ENCODE measurements at places on chromosomes 6 and 20.

GRCh38 chr20:24736131-24736843 is 212.8 kb upstream of the CST7 start:
- DNase-seq: no peak

GRCh38 chr6:149859368-149859767 is 4.8 kb downstream of the LRP11 start:
- DNase-seq: no peak

GRCh38 chr6:144148886-144149285 is 1.4 kb upstream of the STX11 start:
- DNase-seq: no peak

DNA sequence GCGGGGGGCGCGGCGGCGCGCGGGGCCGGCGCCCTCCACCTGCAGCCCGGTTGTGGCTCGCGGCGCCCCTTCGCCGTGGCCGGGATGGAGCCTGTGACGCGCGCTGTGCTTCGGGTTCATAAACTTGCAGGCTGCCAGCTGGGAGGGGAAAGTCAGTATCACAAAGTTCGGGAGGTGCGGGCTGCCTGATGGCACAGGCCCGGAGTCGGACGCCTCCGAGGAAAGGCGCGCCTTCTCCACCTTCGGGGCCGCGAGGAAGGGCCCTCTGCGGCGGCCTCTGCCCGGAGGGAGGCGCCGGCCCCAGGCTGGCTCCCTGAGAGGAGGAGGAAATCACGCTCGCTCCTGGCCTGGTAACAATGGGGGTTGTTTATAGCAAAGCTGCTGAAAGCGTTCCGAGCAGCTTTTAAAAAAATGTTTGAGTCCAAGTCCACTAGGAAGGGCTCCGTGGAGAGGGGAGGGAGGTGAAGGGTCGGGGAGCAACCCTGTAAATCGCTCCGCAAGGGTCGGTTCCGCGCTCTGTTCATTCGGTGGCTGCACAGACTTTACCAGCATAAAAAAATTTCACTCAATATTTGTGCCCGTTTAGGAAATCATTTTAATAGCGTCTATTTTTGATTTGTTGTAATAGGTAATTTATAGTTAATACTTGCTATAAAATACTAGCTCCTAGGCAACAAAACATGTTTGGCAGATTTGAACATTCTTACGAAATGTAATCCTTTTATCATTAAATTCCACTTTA is 1.0 kb downstream of the AFDN start:
- peak; percentile 45 for DNase-seq

GRCh38 chr6:161188547-161189465 is 85.1 kb downstream of the AGPAT4 start:
- no peak for DNase-seq

GRCh38 chr20:2909953-2910352 is 36.7 kb downstream of the PTPRA start:
- DNase-seq: no peak

DNA sequence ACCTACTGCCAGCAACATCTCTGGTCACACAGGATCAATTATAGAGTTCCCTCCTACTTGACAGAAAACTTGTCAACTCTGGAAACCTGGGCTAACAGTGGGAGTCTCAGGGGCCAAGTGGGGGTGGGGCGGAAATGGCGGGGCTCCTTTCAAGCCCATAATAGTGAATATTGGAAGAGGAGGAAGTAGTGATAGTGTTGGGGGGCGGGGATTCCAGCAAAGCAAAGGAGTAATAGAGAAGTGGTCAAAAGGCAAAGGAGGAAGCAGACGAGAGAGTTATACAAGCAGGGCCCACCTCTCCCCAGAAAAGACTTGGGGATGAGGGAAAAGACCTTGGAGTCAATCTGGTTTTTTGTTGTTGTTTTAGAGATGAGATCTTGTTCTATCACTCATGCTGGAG is 2.1 kb downstream of the DEF6 start:
- no peak for DNase-seq

GRCh38 chr6:62652692-62653328 is 366.8 kb upstream of the KHDRBS2 start:
- DNase-seq: no peak

- no peak for DNase-seq
Observed at GRCh38 chr6:152364866-152365265, 272.3 kb downstream of the SYNE1 start.

GRCh38 chr6:87540539-87540938 is 49.2 kb downstream of the RARS2 start:
- no peak for DNase-seq

GRCh38 chr6:14326774-14327173 is 209.2 kb downstream of the CD83 start:
- no peak for DNase-seq

DNA sequence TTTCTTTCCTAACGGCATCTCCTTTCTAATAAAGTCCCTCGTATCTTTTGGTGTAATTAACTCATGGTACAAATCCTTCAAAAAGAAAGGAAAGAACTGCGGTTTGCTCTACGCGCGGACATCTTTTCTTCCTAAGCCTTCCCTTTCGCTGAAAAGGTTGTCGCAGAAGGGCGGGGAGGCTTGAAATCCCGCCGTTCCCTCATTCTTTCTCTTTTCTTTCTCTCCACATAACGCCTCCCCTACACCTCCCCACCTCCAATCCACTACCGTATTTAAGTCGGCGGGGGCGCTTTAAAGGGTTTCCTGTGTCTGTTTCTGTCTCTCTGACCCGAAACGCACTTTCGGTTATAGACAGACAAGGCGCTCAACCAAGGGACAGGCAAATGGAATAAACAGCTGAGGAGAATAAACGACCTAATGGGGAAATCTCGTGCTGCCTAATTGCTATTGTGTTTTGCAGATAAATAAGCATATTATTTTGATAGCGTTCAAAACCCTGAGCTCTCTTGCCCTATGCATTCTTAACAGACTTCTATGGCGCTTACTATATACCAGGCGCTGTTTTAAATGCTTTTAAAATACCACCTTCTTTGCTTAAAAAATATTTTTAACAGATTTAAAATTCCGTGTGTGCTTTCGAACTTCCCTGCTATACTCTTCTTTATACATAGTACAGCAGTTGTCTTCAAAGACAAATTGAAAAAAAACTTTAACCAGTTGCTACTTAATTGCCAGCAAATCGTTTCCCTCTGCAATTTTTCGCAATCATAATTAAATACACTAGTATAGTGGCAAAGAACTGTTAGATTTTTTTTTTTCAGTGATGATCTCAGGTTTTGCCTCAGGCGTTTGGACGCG is 2.5 kb upstream of the HEY2 start:
- no peak for DNase-seq

DNA sequence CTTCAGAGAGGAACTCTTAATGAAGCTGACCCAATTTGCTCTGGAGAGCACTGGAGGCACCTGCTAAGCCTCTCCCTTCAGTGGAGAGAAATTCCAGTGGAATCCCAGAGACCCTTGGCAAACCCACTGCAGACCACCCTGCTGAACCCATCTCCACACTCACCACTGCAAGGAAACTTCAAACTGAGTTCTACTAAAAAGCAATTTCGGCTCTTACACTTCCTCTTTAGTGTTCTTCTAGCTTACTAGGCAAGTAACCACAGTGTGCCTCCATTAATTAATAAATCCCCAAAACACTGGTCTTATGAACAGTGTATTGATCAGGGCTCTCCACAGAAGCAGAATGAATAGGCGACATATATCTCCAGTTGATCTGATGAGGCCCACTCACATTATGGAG is 43.0 kb upstream of the HLA-E start:
- no peak for DNase-seq

GRCh38 chr20:50340541-50340940 is 149.9 kb downstream of the CEBPB start:
- no peak for DNase-seq

DNA sequence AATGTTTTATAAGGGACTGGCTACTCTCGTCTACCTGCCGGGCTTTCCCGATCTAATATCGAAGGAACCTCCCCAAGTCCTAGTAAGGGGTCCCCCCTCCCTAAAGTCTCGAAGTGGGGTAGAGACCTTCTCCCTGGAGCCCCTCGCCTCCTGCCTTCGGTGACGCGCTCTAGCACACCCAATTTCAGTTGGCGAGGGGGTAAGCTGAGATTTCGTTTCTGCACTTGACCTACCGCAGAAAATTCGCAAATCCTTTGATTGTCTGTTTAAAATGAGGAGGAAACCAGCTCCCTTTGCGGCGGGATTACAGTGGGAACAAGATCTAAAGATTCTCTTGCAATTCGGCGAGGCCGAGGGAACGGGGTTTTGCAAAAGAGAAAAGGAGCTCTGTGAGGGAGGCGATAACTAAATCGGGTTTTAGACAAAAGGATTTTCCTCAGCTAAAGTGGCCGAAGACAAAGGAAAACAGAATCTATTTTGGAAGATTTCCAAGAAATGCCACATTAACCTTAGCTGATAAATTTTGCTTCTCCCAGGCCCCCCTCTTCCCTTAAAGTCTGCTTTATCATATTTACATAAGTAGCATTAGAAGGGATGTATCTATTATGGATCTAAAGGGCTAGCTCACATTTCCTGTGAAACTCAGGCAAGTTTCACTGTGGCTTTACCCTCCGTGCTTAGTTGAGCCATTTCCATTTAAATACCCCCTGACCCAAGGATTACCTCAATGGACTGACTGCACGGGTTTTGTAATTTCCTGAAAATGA is 8.4 kb downstream of the SIM1 start:
- DNase-seq: no peak

GRCh38 chr6:45327956-45328522 is at the start of gene RUNX2:
RUNX2 (plus strand) TSS chr6:45328330; CDS start chr6:45328727, 397 bp downstream.
- no peak for DNase-seq

DNA sequence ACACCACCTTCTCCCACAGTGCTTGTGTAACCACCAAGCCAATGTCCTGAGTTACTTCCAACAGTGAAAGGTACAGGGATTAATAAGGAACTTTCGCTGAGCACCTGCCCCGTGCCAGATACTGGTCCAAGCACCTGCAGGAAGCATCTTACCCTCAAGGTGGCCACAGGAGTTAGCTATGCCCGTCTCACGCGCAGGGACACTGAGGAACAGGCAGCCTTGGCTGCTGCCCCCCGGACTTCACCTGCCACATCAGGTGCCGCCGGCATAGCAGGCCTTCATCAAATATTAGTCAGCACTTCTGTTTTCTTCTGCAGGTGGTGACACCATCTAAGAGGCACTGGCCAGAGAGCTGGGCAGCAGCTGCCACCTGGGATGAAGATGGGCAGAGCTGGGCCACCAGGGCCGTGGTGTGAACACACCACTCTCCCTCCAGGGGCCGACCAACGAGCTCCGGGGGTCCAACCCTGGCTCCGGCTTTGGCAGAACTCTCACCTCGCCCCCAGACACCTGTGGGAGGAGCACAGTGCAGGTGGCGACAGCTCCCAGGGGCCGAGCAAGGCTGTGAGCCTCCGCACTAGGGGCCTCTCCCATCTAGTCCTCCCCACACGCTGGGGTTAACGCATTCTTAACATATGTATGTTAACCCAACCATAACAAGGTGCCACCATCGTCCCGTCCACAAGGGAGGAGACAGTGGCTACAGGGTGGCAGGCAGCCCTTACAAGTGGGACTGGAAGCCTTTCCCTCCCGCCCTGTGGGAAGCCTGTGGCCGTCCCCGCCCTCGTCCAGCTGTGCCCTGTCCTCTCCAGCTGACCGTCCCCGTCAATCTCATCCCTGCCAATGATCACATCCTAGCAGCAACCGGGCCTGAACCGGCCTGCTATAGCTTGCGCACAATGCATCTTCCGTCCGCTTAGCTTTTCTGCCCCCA is 2.9 kb upstream of the PPDPF start:
- peak; percentile 9 for DNase-seq

DNA sequence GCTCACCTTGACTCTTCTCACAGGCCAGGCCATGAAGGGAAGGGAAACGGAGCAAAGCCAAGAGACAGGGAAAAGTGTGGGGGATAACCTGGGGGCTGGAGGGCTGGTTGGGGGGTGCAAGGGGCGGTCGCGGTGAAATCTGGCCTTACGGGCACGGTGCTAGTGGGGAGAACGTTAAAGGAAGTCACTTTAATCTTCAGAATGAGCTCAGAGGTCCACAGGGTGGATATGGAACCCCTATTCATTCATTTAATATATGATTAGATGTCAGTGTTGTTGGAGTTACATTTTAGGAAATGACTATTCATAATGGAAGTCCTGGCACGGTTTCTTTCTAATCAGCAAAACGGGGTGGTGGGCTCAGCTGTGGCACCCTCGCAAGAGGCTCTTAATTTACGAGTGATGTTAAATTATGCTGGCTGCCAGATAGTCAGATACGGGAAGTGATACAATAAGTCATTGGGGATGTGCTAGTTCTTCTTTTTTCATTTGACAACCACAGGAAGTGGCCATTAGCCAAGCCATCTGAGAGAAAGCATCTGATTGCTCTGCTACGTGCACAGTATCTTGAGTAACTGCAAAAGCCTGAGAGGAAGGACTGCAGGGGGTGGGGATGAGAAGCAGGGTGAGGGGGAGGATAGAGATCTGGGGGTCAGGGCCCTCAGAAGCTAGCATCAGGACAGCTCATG is 253.0 kb downstream of the QKI start:
- no peak for DNase-seq

DNA sequence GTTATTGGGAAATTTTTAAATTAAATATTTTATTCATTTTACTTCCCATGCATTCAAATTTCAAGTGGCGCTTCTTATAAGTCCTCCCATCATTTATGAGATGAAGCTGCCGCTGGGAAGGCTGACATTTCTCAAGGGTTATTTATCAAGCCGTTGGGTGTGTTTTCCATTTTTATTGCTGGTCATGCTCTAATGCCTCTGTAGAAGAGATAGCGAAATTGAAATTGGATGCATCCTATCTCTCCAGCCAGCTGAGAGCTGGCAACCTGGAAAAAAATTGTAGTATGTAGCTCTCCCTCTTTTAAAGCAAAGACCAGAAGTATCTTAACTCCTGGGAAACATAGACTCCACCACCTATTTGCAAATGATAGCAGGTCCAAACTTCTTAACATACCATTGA is 135.9 kb downstream of the C6orf118 start:
- no peak for DNase-seq

DNA sequence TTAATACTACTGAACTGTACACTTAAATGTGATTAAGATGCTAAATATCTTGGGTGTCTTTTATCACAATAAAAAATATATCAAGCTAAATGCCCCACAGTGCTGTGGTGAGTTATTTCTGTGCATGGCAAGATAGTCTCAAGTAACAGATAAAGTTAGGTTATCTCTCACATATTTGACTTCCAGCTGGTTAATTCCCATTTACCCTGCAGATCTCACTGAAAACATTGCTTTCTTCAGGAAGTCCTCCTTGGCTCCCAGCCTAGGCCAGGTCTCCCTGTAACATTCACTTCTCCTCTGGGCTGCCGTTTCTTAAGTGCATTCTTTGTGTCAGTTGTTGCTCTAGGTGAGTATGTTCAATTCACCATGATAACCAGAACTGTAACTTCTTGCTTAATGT is 59.1 kb downstream of the SLC22A1 start:
- no peak for DNase-seq

- no peak for DNase-seq
Observed at GRCh38 chr6:21436625-21437024, 156.9 kb upstream of the SOX4 start.

DNA sequence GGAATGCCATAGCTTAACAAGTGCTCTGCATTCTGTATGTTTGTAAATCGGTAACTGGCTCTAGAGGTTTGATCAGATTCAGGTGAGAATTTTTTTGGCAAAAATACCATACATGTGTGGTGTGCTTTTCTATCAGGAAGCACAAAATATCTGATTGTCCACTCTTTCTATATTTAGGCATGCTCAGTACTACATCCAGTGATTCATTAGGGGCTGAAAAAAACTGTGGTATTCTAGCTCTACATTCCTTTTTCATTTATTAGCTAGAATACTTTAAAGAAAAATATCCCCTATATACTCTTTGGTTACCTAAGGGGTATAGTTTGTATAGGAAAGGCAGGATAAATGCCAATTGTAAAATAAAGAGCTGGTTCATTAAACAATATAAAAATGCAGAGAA is 10.6 kb upstream of the ELOVL2 start:
- no peak for DNase-seq

GRCh38 chr6:79947191-79948186 is at the start of gene ELOVL4:
ELOVL4 (minus strand) TSS chr6:79947553; CDS start chr6:79947279, 274 bp downstream.
- peak; percentile 56 for DNase-seq

Measured in progenitor cell of endocrine pancreas (in vitro differentiated cells).